ENCODE measurements at places on chromosomes 13 and 19.

GRCh38 chr13:45374917-45375316 lies 33.9 kb upstream of the TPT1 start:
- DNase-seq: no peak

- DNase-seq: no peak
These were observed 93.9 kb upstream of the SPATA13 start for GRCh38 chr13:24066405-24067295.

- DNase-seq: no peak
These were observed 124.0 kb upstream of the RNF113B start for GRCh38 chr13:98300956-98301641.

DNA sequence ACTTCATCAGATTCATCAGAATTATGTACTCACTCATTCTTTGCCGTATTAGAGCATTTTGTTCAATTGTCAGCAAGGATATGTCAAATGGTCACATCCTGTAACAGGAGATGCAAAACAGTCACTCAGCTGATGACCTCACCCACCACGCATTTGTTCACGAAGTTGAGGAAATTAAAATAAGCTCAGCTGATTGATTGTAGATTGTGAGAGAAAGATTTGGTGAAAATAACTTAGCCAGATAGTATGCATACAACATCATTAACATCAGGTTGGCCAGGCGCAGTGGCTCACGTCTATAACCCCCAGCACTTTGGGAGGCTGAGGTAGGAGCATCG lies 22.6 kb upstream of the CDC16 start:
- DNase-seq: no peak

DNA sequence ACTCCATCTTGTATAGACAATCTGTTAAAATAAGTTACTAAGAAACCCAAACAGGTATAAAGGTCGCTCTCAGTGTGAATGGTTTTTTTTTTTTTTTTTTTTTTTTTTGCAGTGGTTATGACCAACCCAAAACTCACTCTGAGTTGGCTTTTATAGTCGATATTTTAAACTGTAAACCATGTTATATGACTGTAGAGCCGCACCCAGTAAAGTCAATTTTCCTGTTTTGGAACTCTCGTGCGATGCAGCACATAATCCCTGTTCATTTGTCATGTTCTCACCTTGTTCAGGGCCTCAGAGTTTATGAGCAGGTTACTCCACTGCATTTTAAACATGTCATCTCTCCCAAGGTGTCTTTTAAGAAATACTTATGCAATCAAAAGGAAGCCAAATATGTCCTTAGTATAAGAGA lies 112.5 kb downstream of the KLF5 start:
- no peak for DNase-seq

DNA sequence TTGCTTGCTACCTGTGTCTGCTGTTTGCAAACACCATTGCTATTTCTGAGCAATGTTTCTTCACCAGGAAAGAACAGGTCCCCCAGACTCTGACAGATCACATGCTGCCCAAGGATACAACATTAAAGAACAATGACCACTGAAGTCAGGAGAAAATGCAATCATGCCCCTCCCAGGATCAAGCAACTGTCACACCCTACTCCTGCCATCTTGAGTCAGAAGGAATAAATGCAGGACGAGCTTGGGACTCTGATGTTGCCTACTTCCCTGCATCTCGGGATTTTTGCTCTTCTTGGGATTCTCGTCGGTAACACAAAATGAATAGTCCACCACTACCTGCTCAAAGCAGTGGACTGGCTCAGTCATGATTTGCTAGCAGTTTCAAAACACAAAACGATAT lies 490.6 kb downstream of the COG6 start:
- DNase-seq: no peak

- DNase-seq: no peak
These were observed 313.7 kb upstream of the ATXN8OS start for GRCh38 chr13:69793783-69794453.

DNA sequence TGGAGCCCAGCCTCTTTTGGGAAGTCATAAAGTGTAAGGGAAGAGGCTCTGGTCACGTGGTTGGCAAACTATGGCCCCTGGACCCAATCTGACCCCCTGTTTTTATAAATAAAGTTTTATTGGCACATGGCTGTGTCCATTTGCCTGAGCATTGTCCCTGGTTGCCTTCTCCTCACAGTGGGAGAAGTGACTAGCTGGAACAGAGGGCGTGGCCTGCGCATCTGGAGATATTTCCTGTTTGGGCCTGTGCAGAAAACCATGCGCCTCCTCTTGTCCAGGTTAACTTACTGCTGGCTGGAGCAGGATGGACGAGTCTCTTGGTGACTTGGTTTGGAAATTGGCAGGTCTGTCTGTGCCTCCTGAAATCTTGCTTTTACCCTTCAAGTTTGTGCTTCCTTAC lies 48.3 kb downstream of the KDM4B start:
- DNase-seq: no peak

GRCh38 chr13:84810781-84811180 lies 928.5 kb upstream of the SLITRK1 start:
- DNase-seq: no peak

DNA sequence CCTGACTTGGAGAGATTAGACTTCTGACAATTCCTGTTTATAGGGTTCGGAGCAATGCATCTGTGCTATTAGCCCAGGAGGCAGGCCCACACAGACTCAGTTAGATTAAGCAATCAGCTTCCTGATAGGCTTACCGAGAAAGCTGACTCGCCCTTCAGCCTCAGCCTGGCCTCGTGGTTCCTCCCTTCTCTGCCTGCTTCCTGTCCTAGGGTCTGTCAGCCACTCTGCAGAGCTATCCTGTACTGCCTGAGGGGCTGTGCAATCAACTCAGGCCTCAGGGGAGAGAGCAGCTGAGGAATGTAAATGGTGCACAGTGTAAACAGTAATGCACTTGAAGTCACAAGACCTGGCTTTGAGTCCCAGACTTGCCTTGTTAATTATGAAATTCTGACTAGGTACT lies 30.7 kb downstream of the HTR2A start:
- DNase-seq: no peak

DNA sequence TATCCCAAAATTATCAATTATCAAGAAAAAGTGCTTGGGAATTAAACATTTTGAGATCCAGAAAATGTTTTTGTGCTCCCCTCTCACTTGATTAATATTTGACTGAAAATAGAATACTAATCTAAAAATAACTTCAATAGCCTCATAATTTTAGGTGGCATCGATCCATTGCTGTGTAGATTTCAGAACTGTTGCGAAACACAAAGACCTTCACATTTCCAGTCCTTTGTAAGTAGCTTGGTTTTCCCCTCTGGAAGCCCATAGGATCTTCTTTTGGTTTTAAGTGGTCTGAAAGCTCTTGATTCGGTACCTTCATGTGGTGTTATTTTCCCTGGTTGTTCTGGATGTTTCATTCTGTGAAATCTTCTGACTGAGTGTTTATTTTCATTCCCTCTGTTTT lies 176.5 kb downstream of the NUFIP1 start:
- DNase-seq: no peak

DNA sequence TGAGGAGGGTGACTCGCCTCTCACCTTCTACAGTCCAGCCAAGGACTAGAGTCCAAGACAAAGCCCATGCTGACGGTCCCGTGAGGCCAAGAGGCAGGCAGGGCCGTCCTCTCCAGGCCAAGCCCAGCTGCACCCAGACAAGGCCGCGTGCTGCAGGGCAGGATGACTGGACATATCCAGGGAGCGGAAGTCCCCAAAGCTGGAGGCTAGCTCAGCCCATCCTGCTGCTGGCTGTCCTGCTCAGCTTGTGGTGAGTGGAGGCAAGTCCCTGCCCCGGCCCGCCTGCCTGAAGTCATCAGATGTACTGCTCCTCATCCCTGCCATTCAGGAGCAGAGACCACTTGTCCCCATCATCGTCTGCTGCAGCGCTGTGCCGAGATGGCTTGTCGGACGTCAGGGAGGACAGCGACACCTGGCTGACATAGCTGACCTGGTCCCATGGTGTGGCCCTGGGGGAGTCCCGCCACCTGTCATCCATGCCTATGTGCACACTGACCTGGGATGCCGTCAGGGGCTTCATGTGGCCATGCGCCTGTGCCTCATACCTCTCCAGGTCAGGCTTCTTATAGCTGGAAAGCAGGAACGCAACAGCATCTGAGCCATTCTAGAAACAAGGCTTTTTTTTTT lies 72.8 kb downstream of the CCDC70 start:
- DNase-seq: no peak

DNA sequence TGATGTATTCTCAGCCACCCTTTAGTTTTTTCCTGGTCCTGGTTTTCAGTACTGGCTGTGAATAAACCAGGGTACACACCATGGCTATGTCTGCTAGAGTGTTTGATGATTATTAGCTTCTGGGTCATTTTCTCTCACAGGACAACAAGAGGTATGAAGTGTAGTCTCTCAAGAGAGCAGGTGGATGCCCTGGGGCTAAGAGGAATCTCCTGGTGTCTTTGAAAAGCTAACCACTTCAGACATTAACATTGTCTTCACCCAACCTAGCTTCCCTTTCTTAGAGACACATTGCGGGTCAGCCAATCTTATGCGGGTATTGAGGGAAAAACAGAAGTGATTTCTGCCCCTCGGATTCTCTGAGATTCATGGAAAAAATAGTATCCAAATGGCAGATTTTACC lies 1.6 kb downstream of the ZNF730 start:
- DNase-seq: no peak

DNA sequence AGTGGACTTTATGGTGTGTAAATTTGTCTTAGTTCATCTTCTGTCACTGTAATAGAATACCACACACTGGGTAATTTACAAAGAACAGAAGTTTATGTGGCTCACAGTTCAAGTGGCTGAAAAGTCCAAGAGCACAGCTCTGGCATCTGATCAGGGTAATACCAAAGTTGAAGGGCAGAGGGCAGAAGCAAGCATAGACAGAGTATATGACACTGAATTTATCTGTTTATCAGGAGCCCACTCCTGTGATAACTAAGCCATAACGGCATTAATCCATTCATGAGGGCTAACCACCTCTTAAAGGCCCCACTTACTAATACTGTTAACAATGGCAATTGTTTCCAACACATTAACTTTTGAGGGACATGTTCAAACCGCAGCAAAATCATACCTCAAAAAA lies 4.0 kb upstream of the RFXAP start:
- DNase-seq: no peak

DNA sequence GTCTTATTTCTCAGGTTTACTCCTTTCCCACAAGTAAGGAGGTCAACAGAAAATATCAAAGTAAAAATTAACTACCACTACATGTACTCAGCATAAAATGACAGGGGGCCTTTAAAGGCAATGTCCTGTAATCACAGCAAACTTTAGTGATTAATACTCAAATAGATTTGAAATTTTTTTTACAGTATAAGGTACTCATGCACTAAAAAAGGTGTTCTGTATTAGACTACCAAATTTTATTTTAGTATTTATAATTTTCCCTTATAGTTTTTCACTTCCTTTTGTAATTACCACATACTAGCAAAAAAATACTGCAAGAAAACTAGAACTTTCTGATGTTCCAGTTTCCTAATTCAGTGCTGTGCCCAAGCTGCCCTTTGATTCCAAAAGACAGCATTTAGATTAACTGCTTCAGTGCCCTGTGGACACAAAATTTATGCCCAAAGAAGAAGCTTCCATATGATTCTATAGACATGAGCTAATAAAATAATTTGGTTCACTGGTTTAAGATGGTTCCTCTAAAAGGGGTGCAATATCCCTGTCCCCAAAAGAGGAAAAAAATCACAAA lies 70.6 kb downstream of the KLF12 start:
- no peak for DNase-seq

DNA sequence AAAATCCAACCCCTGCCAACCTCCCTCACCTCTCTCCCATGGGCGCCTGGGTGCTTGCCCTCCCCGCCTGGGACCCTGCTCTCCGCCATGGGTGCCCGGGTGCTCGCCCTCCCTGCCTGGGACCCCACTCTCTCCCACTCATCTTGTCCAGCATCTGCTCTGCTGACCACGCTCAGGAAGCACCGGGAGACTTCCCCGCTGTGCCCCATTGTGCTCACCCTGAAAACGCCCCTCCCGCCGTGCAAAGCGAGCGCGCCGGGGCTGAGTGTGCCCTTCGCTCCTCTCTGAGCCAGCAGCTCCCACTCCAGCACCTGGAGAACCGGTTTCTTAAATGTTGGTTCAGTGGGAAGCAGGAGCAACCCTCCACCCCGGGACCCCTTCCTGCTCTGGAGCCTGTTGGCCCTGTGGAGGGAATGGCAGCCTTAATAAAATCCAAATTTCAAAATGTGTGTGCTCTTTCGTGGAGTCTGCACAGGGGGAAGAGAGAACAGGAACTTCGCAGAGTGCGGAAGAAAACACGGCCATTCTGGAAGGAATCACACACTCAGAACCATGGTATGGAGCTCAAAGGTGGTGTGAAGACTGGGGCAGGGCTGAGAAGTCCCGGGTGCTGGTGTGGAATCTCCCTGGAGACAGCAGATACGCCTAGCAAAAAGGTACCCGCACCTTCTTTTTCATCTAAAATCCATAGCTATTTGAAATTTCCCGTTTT lies 23.1 kb upstream of the CDC16 start:
- no peak for DNase-seq

DNA sequence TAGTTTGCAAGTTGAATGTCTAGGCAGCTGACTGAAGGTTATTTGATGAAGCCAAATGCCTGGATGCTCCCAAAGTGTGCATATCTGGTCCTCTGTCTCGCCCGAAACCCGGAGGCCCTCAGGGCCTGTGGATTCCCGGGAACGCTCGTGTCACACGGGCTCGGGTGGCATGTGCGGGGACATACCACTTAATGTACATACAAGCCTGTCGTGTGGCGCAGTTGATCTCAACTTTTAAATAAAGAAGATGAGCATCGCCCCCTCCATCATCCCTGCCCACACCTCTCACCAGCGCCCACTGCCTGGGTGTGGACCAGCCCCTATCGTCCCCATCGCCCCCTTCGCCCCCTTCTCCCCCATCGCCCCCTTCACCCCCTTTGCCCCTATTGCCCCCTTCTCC lies 33.9 kb downstream of the ATP11A start:
- no peak for DNase-seq

GRCh38 chr19:30066781-30067759 lies 125.0 kb downstream of the URI1 start:
- DNase-seq: no peak

DNA sequence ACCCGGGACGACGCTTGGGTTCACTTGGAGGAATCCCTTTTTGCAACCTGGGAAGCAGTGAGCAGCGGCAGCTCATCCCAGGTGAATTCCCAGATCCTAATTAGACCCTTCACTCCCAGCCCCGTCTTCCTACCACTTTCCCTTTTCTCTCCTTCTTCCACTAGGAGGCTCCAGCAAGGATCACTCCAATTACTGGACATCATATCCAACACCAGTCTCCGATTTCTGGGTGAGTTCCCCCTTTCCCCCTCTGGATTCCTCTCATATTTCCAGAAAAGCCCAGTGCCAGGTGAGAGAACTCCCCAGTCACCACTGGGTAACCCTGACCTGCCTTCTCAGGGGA lies 17.1 kb upstream of the ZSCAN4 start:
- DNase-seq: no peak

Data from activated T-cell treated with anti-CD3 and anti-CD28 coated beads for 24 hours (primary cell).